NB4 (cell line): ENCODE measurements at places on chromosomes 2 and 18.

GRCh38 chr2:32835148-32835547 is 111.6 kb upstream of the LTBP1 start:
- peak; percentile 19 for DNase-seq

GRCh38 chr2:134791616-134792015 is 46.8 kb upstream of the ACMSD start:
- DNase-seq: no peak

DNA sequence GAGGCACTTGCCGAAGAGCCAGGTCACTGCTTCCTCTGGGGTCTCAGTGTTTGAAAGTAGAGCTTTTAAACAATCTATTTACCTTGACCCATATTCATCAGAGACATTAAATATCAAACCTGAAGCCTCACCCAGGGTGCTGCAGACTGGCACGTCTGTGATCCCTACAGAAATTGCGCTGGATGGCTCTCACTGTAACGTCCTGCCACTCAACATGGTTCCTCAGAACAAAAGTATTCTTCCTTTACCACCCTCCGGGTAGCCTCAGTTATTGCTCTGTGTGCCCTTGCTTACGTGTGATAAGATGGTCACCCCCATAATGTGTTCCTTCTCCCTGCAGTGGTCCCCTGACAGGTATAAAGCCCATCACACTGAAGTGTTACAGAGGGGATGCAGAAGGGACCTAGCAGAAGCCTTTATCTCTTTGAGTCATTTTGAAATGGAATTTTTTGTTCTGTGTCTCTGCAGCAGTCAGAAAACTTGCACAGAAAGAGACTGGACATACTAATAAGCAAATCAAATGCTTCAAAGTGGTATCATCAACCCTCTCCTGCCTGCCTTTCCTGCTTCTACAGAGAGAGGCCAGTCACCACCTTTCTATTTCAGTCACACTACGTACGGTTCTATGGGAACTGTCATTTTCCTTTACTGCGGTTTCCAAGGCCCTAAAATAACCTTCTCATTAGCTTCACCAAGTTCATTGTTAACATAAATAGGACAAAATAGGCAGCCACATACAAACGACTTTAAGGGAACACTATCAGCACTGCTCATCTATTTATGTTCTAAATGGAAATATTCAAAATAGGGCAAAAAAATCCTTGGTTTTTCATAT is 86.8 kb downstream of the METTL8 start:
- no peak for DNase-seq

- no peak for DNase-seq
Measured at GRCh38 chr2:200336980-200337615, 30.6 kb downstream of the SPATS2L start.

DNA sequence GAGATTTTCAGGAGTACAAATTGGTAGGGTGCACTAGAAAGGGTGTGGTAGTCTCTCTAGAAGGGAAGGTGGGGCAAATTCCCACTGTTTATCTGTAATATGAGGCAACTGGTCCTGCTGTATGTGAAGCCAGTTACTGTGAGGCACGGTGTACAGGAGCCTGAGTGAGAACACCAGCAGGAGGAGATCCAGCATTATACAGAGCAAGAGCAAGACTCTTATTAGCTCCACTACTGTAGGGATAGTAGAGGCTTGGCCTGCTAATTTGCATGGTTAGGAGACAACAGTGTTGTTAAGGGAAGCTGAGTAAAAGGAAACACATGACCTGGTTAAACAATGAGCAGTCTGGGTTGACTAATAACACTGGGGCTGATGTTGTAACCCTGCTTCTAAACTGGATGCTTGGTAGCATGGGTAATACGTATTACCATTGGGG is 76.3 kb upstream of the WDSUB1 start:
- peak; percentile 55 for DNase-seq

- DNase-seq: peak; percentile 39
Measured at GRCh38 chr2:108535357-108535631, 1.0 kb downstream of the LIMS1 start.

- DNase-seq: no peak
Measured at GRCh38 chr2:100066246-100066645, 76.1 kb downstream of the AFF3 start.

DNA sequence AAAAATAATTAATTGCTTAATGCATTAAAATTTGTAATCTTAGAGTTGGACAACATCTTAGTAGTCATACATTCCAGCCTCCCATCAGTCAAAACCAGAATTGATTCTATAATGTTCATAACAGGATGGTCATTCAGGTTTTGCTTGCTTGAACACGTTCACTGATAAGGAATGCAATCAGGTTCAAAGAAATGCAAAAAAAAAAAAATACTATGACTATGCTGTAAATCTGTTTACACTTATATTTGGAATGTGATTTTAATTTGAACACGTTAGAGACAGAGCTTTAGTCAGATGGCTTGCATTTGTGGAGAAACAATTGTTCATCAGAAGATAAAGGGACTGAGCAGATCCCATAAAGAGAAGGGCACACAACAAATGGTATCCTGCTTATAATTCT is 131.3 kb upstream of the UNC80 start:
- no peak for DNase-seq

GRCh38 chr2:212592695-212593094 is 54.1 kb upstream of the ERBB4 start:
- no peak for DNase-seq

DNA sequence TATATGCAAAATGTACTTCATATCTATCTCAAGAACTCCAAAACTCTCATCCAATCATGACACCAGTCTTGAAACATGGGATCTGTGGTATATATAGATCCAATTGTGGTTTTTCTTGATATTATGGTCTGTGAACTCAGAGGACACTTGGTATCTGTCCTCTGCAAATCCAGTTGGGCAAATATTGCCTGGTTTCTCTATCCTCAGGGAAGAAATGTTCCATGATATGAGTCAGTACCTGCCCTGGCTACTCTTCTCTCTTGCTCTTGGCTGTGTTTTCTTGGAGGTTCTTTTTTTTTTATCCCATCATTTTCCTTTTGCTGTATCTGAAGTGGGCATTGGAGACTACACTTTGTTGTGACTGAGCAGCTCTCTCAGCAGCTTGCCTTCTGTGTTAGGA is 10.9 kb downstream of the NBEAL1 start:
- DNase-seq: no peak

DNA sequence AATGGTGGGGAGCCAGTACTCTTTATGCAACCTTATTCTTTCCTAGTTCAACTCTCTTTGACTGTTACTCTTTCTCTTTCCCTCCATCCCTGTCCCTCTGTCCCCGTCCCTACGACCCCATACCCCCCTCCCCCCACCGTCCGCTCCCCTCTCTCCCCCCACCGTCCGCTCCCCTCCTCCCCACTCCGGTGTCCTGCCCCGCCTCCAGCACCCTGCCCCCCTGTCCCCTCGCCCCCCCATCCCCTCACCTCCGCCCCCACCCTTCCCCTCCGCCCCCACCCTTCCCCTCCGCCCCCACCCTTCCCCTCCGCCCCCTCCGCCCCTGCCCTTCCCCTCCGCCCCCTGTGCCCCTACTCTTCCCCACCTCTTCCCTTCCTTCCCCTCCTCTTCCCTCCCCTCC is 128.4 kb downstream of the LPIN1 start:
- no peak for DNase-seq

DNA sequence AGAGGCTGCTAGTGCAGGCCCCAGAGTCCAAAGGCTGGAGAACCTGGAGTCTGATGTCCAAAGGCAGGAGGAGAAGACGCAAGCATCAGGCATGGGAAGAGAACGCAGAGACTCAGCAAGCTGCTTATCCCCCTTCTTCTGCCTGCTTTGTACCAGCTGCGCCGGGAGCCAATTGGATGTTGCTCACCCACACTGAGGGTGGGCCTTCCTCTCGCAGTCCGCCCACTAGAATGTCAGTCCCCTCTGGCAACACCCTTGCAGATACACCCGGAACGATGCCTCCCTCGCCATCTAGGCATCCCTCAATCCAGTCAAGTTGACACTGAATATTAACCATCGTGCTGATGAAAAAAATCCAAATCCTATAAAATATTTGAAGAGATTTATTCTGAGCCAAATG is 141.6 kb downstream of the TWIST2 start:
- no peak for DNase-seq

DNA sequence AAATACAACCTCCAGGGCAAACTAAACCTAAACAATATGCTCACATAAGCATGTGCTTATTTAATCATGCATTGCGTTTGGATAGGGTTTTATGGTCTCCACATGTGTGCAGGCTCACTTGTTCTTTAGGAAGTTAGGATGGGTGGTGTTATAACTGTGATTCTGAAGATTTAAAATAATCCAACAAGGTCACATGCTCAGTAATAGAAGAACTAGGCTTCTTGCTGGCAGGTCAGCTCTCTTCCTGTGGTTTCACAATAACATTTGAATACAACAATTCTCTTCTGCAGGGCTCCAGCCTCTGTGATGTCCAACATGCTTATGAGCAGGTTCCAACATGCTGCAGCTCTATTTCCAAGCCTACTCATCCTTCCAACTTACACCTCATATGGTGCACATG is 84.0 kb downstream of the MYL12B start:
- no peak for DNase-seq

- no peak for DNase-seq
Measured at GRCh38 chr2:128423788-128424165, 105.1 kb upstream of the HS6ST1 start.

DNA sequence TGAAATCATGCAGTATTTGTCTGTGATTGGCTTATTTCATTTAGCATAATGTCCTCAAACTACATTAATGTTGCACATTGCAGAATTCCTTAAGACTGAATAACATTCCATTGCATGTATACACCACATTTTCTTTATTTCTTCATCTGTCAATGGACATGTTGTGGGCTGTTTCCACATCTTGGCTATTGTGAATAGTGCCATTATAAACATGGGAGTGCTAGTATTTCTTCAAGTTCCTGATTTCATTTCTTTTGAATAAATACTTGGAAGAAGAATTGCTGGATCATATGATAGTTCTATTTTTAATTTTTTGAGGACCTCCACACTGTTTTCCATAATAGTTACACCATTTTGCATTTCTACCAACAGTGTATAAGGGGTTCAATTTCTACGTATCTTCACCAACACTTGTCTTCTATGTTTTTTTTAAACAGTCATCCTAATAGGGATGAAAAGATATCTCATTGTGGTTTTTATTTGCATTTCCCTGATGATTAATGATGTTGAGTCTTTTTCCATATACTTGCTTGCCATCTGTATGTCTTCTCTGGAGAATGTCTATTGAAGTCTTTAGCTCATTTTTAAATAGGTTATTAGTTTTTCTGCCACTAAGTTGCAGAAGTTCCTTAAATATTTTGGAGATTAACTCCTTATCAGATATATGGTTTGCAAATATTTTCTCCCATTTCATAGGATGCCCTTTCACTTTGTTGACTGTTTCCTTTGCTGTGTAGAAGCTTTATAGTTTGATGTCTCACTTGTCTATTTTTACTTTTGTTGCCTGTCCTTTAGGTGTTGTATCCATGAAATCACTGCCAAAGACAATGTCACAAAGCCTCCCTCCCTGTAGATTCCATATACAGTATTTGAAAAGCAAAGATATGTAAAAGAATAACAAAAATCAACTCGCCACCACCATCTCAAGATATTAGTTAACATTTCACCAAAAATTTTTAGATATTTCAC is 14.6 kb downstream of the FBXO11 start:
- no peak for DNase-seq

GRCh38 chr2:64727013-64727767 is 73.5 kb upstream of the SERTAD2 start:
- DNase-seq: peak; percentile 79

- DNase-seq: no peak
Measured at GRCh38 chr18:3691705-3692104, 241.7 kb downstream of the TGIF1 start.

DNA sequence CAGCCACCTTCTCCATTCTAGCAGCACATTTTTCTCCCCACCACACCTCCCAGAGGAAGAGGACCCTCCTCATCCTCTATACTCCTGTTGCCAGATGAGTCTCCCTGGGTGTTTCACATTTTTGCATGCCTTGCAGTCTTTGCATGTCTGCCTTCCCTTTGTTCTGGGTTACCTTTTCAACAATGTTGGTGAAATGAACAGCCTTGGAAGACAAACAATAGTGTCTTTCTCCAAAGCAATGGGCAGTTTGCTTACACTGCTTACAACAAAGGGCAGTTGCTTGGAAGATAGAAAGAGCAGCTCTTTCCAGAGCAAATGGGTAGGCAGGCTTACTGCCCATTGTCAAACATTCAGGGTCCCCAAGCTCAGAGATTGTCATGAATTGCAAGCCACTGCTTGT is 14.5 kb upstream of the SEH1L start:
- no peak for DNase-seq

DNA sequence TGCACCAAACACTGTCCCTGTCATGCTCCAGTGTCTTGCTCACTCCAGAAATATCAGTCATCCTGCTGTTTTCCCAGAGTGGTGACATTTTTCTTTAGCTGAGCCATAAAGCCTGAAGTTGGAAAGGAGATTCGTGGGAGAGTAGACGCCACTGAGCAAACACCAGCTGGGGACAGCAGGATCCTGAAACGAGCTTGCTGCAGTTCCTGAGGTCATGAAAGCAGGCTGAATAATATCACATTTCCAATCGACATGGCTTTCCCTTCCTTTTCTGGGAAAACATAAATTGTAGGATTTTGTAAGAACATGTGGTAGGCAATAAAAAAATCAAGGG is 276.4 kb downstream of the CDCA7 start:
- DNase-seq: no peak

DNA sequence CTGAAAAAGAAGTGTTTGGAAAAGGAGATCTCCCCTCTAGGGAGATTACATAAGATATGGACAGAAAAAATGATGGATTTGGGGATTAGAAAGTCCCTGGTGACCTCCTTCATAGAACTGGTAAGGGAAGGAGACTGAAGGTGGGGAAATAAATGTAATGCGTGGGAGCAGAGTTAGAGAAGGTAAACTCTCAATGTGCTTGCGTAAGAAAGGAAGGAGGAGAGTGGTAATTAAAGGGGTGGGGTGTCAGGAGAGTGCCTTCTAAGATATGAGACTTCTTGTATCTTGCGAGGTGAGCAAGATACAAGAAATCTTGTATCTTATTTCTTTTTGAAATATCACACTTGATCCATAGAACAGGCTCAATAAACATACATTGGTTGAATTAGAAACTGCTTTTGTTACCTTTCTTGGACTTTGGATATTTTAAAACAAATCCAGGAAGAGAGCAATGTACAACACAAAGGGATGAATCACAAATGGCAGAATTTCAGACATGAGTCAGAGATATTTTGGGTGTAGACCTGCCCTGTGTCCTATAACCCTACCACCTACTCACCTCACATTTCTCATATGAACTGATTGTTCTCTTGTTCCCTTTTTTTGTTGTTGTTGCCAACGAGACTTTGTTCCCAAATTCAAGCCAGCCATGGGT is 342.4 kb downstream of the INSIG2 start:
- DNase-seq: no peak
